ENCODE measurements at places on chromosomes 16 and 17. TPM values are rescaled to one million over a fixed set of nuclear protein-coding genes. Genes with fewer than 3 reads are reported as not detected.

The NLRC3 gene
- total RNA-seq: 0.71 TPM

The CACNG3 gene
- 4.6 TPM for total RNA-seq

The ARL17A gene
- 25.3 TPM for total RNA-seq

The RNF112 gene
- 5.4 TPM for total RNA-seq

The IL34 gene
- 11.3 TPM for total RNA-seq
